ENCODE measurements at places on chromosomes 7 and 10. TPM values are rescaled to one million over a fixed set of nuclear protein-coding genes. Genes with fewer than 3 reads are reported as not detected.

Gene SPAG6
- total RNA-seq, result not detected

Gene SUN3
- total RNA-seq, result not detected

Gene GIGYF1
- 19.5 TPM for total RNA-seq

DNA sequence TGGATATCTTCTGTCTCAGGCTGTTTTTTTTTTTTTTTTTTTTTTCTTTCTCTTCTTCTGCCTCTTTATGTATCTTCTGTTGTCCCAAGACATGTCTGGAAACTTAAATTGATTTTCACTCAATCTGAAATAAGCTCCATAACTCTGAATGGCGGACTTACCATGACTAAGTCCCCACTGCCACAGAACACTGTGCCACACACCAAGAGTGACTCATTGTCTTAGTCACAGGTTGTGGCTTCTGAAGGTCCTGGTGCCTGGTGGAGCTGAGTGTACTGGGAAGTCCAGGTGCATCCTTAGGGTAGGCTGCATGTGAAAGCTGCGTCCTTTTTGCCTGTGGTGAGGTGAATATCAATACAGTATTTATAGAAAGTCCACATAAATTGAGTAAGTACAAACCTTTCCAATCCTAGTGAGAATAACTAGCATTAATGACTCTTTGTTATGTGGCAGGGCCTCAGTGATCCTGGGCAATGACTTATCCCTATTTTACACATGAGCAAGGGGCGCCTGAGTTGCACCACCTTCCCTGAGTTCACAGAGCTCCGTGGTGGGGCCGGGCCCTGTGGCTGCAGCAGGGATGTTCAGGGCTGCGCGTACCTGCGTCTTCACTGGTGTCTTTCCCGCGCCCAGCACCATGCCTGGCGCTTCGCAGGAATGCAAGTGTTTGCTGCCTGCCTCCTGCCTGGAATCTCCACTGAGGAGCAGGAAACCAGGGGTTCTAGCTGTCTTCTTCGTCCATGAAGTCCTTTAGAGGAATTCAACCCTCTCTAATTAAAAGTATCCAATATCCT is 4.3 kb downstream of the PFKP start:
- peak; percentile 82 for DNase-seq

- DNase-seq, result peak; percentile 18
These were observed 281.9 kb downstream of the PPP1R3A start for GRCh38 chr7:113636727-113637421.

- no peak for DNase-seq
These were observed 122.2 kb downstream of the NPY start for GRCh38 chr7:24406053-24406788.

Measured in GM23248 (cell line).